ENCODE measurements at places on chromosomes 16 and 17.

DNA sequence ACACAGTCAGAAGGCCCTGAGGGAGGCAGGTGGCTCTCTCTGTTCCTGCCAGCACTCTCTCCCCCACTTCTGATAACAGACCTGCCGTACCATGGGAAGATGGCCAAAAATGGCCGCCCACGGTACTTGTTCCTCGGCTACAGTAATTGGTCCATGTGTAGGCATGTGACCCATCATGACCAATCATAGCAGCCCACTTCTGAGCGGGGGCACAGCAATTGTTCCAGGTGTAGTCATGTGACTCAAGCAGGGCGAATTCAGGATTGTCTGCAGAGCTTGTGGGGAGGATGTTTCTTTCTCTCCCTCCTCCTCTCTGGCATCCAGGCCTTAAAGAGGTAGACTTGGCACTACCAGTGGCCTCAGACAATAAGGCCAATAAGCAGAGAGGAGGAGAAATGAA, 250.4 kb downstream of the MRTFB start:
- no peak for DNase-seq

- no peak for DNase-seq
Observed at GRCh38 chr17:73482251-73482716, 162.0 kb downstream of the SDK2 start.

- DNase-seq = no peak
Observed at GRCh38 chr16:86831366-86831765, 253.0 kb downstream of the FOXL1 start.

GRCh38 chr17:44348234-44348987, 3.3 kb downstream of the GRN start:
- no peak for DNase-seq

- no peak for DNase-seq
Observed at GRCh38 chr17:70130289-70130688, 39.0 kb upstream of the KCNJ2 start.

GRCh38 chr17:17447264-17447663, 29.5 kb upstream of the MED9 start:
- DNase-seq = no peak

DNA sequence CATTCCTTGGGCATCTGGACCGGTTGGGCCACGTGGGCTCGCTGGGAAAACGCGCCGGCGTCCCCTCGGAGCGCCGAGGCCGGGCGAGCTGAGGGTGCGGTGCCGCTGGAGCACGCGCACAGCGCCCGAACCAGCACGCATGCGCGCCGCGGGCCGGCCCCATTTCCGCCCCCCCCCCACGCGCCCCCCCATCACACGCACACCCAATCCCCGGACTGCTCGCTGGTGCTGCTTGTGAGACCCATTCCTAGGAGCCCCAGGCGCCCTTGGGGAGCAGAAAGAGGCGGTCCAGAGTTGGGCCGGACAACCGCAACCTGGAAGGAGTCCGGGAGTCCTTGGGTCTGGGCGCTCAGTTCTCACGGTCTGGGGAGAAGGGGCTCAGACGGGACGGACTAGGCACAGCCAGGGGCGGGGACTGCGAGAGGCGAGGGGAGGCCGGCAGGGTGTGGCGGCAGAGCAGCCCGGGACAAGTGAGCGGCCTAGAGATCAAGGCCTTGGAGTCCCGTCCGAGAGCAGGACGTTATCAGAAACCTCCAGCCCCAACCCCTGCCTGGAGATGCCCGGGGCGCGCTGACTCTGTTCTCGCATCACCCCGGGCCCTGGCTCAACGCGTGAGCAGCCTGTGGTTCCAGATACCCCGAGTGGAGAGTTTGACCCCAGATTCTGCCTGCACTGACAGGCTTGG, 6.0 kb upstream of the CBX8 start:
- no peak for DNase-seq

DNA sequence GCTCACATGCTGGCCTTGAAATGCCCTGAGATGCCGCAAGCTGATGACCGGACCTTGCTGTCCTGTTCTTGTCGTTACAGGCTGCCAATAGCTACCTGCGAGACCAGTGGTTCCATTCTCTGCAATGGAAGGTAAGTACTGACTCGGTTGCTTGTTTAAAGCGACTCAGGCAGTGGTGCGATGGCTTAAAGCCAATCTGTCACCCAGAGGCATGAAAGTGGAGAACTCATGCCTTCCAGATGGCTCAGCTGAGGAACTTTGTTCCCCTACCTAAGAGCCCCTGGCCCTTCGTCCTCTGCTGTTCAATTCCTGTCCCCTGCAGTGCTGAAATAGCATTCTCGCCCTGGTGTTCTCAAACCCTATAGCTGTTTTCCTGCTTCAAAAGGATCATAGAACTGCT, 158.3 kb upstream of the PLCG2 start:
- DNase-seq = no peak

GRCh38 chr17:34816848-34817247, 144.4 kb downstream of the CCT6B start:
- no peak for DNase-seq

GRCh38 chr17:57619061-57619937, 125.8 kb downstream of the CCDC182 start:
- DNase-seq = no peak

DNA sequence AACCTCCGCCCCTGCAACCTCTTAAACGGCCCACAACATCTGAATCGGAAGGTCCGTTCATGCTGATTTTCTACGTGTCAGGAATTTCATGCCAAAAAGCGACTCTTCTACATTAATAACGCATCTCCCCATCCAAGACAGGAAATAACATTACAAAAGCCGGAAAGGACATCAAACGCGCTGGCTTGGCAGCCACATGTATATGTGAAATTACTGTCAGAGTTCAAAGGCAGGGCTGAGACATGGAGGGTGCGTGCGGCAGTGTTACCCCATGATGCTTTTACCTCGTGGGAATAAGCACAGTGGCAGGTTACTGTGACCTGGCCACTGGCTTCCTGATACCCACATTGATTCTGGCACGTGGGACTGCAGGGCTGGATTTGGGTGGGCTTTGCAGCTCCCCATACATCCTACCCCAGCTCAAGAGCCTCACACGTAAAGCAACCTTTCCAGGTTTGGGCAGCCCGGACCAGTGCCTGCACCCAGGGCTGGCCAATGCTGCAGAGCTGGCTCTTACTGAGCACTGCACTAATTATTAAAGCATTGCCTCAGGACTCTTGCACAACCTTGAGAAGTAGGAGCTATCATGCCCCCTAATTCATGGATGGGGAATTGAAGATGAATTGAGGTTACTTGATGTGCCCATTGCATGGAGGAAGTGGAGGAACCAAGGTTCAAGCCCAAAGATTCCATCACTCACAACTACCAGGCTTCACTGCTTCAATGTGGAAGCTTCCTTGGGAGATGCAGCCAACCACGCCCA, 120.6 kb upstream of the FOXF1 start:
- DNase-seq = no peak

- no peak for DNase-seq
Observed at GRCh38 chr17:82648742-82649331, 593 bp upstream of the WDR45B start.

DNA sequence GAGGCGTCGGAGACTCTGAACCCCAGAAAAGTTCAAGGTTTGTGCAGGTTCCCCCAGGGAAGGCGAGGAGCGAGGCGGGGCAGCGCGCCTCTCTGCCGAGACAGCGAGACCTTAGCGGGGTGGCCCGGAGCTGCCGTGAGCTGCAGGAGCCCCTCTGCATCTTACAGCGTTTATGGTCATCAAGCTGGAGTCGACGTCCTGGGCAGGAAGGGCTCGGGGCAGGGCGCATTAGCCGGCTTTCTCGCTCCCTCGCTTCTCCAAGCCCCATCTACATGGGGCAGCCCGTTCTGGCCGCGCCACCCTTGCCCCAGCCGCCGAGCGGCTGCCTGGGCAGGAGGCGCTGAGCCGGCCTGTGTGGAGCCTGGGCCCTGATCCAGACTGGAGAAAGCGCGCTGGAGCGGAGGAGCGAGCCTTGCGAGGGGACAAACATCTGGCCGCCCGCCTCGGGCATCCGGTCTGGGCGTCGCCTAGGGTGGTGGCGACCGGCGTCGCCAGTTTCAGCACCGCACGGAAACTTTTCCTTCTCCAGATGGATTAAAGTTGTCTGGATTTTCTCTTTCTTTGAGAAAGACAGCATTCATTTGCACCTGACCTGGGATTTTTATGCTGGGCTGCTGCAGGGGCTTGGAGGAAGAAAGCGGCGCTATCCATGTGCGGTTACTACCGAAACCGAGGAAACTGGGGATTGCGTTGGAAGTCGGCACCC, 750 bp downstream of the TMEM132E start:
- DNase-seq = no peak

GRCh38 chr16:11102523-11102898, 153.5 kb downstream of the SOCS1 start:
- DNase-seq = no peak

- DNase-seq = no peak
Observed at GRCh38 chr17:17752821-17753321, 71.6 kb downstream of the RAI1 start.

- no peak for DNase-seq
Observed at GRCh38 chr17:57986841-57987580, 1.0 kb downstream of the VEZF1 start.

DNA sequence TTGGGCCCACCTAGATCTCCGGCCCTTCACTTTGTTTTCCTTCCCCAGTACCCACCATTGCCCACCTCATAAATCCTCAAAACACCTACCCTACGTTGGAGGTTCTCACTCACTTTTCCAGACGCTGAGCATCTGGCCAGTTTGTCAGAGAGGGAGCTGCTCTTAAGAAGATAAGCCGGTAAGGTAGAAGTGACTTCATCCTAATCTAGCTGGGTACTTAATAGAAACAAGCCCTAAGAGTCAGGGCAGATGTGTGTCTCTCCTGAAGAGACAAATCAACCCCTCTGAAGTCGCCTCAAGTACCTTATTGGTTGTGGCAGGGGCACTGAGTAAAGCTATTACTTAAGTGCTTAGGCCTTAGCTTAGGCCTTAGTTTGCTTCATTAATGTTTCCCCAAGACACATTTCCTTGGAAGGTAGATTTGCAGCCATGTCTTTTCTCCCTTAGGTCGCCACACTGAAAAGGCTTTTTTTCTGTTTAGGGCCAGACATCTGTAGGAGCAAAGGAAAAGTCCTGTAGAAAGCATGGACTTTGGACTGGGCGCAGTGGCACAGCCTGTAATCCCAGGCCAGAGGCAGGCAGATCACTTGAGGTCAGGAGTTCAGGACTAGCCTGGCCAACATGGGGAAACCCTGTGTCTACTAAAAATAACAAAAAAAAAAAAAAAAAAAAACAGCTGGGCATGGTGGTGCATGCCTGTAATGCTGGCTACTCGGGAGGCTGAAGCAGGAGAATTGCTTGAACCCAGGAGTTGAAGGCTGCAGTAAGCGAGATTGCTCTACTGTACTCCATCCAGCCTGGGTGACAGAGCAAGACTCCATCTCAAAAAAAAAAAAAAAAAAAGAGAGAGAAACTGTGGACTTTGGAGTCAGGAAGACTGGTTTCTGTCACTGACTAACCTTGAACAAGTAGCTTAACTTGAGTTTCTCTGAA, 1.0 kb downstream of the TACO1 start:
- no peak for DNase-seq

DNA sequence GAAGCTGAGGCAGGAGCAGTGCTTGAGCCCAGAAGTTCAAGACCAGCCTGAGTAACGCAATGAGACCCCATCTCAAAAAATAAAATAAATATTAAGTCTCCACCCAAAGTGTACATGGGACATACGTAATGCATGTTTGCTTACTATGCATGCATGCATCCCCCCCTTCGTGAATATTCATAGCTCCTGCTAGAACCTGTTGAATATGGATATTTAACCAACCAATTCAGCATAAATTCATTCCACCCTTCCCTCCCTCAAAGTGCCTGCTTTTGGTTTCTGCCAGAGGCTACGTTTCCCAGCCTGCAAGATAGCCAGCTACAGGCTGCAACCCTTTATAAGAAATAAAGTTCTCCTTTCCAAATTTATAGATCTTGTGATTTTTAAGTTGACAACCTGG, 12.9 kb upstream of the PSMD7 start:
- DNase-seq = no peak

GRCh38 chr17:81672954-81673353, 6.4 kb downstream of the CCDC137 start:
- DNase-seq = no peak

GRCh38 chr16:67844497-67844896, 2.2 kb upstream of the NUTF2 start:
- no peak for DNase-seq

DNA sequence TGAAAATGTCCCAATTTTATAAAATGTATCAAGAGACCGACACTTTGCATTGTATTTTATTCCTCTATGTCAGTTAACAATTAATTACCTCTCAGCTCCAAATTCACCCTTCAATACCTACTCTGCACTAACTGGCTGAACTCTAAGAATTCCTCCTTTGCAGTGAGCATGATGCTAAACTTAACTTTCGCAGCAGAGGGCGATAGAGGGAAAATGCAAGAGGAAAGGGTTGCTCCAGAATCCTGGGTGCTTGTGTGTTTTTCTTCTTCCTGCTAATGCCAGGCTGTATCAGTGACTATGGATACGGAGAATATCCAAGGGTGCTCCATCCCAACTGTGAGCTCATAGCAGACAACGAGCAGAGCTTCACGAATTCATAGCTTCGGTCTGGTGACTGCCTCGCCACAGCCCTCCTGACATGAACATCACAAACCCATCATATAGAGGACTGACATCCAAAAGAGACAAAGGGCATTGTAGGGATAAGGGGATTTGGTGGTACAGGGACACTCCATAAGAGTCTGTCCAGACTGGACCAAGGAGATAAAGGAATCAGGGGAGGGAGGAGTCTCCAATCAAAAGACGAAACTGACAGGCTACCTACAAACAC, 172.9 kb downstream of the STX8 start:
- no peak for DNase-seq

DNA sequence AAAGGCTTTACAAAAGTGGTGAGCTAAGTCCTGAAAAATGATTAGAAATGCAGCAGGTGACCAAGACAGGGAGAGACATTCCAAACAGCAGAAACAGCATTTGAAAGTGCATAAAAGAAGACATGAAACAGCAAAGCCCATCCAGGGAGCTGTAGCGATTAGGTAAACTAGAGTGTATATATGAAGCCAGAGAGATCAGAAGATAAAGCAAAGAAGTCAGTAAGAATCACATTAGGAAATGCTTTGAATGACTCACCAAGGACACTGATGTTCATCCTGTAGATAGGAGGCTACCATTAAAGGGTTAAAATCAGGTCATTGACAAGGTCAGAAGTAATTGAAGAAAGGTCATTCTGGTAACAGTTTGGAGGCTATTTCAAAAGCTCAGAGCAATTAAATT, 27.6 kb upstream of the VAT1L start:
- DNase-seq = no peak

DNA sequence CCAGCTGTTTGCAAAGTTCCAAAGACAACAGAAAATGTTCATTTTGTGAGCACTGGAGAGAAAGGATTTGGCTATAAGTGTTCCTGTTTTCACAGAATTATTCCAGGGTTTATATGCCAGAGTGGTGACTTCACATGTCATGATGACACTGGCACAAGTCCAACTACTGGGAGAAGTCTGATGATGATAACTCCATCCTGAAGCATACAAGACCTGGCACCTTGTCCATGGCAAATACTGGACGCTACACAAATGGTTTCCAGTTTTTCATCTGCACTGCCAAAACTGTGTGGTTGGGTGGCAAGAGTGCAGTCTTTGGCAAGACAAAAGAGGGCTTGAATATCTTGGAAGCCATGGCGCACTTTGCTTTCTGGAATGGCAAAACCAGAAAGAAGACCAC, 385.0 kb downstream of the CDH11 start:
- DNase-seq = no peak
